ENCODE measurements at places on chromosomes 1 and 21.
A peak's percentile ranks its signal among the peaks of the same experiment; 100 is the strongest.

DNA sequence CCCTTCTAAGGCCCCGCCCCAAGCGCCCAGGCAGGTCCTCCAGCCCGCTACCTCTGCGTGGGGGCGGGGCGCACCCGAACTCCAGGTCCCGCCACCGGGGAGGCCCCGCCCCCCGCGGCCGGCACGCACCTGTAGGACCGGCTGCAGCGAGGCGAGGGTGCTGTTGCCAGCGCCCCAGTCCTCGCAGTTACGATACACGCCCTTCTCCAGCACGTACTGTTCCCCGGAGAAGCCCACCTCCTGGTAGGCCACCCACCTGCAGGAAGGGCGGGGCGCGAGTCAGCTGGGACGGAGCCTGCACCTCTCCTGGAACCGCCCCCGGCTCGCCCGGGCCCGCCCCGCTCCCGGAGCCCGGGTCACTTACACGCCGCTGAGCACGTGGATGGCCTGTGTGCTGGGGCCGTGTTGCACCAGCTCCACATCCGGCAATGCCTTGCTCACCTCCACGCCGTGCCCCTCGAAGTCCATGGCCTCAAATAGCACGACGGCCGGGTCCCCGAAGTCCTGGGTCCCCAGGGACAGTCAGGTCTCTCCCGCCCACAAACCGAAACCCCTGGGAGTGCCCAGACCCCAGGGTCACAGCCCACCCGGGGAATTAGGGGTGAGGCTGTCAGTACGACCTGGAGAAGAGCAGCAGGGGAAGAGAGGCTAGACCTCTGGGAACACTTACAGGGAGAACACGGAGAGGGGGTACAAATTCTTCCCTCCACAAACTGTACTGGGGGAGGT, 17.3 kb downstream of the CRYBG2 start:
- DNase-seq = peak; percentile 34

- DNase-seq = no peak
Measured at GRCh38 chr1:41907446-41907845, 11.3 kb downstream of the HIVEP3 start.

DNA sequence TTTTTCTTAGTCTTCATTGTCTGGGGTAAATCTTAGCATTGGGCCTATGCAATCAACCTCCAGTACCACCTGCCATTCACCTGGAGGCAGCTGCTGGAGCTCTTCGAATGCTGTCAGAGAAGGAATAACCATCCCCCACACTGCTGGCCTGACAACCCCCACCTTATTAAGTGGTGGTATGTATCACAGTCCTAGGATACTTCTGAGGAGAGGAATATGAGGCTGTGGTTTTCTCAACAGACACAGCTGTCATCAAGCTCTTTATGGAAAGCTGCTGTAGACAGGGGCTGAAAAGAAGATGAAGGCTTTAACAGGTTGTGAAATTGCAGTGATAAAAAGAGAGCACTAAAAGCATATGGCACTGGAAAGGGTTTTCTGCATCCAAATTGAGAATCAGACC, 61.7 kb downstream of the TSEN15 start:
- no peak for DNase-seq

DNA sequence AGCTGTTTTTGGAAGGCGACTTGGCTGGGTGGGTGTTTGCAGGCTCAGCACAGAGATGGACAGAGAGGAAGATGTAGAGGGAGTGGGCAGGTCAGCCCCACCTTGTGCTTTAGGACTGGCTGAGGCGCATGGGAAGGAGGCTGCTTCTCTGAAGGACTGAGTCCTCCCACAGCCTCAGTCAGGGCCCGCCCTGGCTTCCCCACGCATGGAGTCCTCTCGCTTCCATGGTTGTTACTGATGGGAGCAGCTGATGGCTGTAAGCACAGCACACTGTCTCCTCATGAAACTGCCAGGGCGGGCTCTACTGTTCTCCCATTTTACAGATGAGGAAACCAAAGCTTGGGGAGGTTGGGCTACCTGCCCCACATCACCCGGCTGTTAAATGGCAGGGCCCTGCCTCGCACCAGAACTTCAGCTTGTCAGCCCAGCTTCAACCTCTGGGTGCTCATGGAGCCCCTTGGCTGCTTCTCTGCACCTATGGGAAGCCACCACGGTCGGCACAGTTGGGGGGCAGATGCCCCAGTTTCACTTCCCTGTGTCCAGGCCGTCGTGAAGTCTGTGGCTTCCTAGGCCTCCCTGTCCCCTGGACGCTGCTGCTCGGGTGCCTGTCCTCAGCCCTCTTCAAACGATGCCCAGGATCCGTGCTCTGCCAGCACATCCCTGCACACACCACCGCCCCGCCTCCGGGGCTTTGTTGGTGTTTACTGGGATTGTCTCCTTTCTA, 2.4 kb downstream of the TMEM201 start:
- DNase-seq = no peak

DNA sequence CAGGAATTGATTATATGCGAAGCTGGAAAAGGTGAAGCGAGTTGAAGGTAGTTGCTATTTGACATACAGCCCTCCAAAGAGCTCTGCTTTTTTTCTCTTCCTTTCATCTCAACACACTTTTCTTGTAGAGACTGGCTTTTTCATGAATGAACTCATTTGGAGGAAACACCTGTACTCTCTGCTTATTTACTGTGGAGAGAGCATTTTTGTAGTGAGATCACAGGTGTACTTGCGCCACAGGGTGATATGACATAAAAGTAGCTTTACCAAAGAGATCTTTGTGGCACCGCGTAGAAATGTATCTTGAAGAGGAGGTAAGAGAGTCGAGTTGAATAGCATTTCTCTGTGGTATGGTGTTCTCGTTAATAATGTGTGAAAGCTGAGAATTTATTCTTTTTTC, 187.6 kb downstream of the VPS13D start:
- no peak for DNase-seq

DNA sequence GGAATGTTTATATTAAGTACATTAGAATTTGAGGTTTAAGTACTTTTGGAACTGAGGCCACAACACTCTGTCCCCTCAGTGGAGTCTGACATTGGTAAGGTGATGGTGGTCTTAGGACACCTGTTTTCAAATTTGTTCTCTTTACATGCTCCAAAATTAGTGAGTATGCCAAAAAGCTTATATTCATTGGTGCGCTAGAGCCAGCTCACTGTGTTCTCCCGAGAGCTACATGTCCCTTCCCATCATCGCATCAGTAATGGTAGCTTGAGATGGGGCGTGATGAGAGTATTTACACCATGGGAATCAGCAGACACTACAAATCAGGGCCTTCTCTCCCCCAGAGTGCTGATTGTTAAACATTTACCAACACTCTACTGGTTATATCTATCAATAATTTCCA, 19.5 kb downstream of the ETS2 start:
- DNase-seq = no peak

GRCh38 chr1:37265786-37266667, 208.4 kb upstream of the ZC3H12A start:
- peak; percentile 22 for DNase-seq

DNA sequence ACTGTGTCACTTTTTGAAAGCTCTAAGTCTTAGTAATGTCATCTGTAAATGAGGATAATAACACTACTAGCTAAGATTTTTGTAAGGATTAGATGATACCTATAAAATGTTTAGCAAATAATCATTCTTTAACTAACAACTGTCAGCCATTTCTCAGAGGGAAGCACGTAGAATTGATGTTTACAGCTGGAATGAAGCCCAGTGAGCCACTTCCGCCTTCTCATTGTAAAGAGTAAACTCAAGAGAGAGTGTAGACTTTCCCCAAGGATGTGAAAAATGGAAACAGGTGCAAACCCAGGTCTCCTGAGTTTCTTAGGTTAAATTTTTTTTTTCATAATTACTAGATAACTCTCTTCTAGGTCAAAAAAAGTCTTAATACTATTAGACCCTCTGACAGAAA, 4.9 kb downstream of the GREM2 start:
- no peak for DNase-seq

DNA sequence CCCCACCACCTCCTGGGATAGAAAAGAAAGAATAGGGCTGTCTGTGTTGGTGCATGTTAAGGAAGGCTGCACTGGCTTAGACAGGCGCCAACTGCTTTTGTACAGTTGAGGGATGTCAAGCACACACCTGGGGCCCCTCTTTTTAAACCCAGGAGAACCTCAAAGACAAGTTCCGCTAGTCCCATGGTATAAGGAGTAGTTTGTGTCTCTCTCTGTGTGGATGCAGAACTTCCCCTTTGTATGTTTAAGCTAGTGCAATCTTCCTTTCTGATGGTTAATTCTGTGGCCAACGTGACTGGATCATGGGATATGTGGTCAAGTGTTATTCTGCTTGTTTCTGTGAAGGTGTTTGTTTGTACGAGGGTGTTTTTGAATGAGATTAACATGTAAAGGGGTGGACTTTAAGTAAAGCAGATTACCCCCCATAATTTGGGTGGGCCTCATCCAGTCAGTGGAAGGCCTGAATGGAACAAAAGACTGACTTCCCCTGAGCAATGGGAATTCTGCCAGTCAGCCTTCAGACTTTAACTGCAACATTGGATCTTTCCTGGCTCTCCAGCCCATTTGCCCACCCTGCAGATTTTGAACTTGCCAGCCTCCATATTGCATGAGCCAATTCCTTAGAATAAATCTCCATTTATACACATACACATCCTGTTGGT, 9.5 kb upstream of the DUSP10 start:
- DNase-seq = no peak

DNA sequence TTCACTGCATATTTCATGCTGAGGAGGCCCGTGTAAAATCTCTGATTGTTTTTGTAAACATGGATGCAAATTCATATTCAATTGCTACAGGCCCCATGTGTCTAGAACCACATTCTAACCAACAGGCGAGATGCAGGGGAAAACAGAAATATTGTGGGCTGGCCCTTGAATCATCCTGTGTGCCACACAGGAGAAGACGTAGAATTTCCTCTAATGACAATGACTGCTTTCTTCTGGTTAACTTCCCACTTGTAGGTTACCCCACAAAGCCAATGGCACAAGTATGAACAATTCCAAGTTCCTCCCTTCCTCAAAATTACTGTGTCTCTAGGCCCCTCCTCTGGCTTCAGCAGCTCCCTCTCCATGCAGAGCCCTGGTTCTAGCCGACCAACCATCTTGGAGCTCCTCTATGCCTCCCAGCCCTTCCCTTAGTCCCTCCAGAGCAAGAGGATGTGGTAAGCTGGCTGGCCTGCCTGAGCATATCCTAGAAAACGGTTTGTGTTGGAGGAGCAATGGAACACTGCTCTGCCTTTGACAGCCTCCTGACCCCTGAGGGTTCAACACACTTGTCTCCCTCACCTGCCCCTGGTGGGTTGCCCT, 205.2 kb downstream of the HS2ST1 start:
- DNase-seq = no peak

DNA sequence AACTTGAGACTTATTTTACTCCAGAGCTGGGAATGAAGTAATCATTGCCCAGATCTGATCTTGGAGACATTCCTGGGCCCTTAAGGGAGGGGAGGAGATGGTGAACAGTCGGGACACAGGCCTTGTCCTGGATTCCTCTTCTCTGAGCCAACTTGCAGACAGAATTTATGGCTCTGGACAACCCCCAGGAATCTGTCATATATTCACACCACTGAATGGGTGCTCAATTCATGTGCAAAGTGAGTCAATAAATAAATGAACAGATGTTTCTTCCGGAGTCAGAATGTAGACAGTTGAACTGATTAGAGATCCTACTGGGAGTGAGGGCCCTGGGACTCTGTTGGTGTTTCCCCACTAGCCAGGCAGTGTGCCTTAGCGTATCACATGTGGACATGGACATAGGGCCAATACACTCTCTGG, 2.6 kb downstream of the TUFT1 start:
- DNase-seq = no peak

GRCh38 chr1:40780678-40781607, 2.6 kb upstream of the KCNQ4 start:
- DNase-seq = no peak

DNA sequence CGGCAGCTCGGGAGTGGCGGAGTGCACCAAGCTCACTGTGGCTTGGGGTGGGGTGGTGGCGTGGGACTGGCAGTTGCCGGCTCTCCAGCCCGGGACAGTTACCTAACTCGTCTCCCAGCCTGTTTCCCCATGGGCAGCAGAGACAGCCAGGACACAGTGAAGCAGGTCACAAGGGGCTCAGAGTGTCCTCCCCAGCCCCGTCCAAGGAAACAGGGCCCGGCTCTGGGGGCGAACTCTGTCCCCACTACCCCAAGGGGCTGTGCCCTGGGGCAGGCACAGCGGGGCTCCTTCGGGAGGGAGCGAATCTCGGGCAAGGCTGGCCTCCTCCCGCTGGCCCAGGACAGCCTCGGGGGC, 759 bp downstream of the GPR157 start:
- DNase-seq = no peak

GRCh38 chr1:193040011-193040410, 19.1 kb downstream of the UCHL5 start:
- no peak for DNase-seq

DNA sequence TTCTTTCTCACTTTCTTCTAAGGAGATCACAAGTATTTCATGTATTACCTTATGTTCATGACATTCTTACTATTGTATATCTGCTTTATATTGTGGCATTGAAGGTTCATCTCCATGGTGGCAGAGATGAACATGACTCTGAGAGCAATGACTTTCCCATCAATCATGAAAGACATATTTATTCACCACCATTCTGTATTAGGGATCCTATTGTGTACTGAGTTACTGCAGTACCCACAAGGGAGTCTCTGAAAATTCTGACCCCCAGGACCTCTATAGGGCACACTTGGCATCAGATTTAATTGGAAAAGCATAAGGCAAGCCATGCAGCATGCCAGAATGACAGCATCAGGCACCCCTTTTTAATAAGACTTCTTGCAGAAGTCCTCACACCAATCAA, 21.9 kb upstream of the C21orf91 start:
- DNase-seq = no peak

DNA sequence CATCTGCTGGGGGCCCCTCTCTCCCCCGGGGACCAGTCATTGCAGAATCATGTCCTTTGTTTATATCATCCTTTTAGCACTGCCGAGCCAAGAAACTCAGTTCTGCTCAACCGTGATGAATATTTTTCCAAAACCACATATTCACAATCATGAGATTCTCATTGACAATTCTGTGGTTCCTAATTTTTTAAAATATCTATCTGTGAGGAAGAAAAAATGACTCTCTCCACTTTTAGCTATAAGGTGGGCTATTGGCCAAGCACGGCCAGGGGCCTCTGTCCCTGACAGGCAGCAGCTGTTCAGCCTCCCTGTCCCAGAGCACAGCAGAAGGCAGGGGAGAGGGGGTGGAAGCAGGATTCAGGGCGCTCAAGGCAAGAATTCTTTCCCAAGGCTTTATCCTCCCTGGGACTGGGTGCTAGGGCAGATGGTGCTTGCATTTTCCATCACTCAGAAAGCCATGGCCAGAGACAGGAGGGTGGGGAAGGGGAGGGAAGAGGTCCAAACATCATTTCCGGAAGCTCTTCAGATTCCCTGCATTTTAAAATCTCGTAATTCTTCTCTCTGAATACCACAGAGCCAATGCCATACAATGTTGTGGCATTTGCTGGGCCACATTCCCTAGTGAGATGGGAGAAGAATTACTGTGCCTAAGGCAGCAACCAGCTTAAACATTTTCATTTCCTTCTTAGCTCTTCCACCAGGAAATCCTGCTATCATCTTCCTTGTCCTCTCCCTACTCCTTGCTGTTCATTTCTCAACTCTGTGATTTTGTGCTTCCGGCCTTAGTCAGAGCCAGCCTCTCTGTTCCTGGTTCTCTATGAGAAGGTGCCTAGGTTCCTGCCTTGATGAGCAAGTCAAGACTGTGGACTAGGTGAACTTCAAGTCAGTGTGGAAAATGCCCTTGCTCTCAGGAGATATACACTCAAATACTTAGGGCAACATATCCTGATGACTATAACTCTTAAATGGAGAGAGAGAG, 60.3 kb downstream of the KCNJ6 start:
- DNase-seq = no peak

GRCh38 chr1:204112876-204113730, 38.7 kb downstream of the ETNK2 start:
- no peak for DNase-seq

All from NCI-H1092 (cell line).